ENCODE measurements at places on chromosomes 3 and 15. TPM values are rescaled to one million over a fixed set of nuclear protein-coding genes. Genes with fewer than 3 reads are reported as not detected.
A peak's percentile ranks its signal among the peaks of the same experiment; 100 is the strongest.

SLC9C1 gene
- 1.3 TPM for total RNA-seq

CCR1 gene
- total RNA-seq = 2.0 TPM

TM4SF4 gene
- not detected for total RNA-seq

GOLGA8K gene
- total RNA-seq = 0.80 TPM

WWTR1 gene
- 39.1 TPM for total RNA-seq

BCL6 gene
- 47.7 TPM for total RNA-seq

- no peak overlapping the region for H3K27ac ChIP-seq
- H3K27me3 ChIP-seq = no peaks in the 10 kb centered on the region
- H3K4me3 ChIP-seq = no peak overlapping the region
Observed at GRCh38 chr3:177410730-177411129, 213.4 kb upstream of the TBL1XR1 start.

DNA sequence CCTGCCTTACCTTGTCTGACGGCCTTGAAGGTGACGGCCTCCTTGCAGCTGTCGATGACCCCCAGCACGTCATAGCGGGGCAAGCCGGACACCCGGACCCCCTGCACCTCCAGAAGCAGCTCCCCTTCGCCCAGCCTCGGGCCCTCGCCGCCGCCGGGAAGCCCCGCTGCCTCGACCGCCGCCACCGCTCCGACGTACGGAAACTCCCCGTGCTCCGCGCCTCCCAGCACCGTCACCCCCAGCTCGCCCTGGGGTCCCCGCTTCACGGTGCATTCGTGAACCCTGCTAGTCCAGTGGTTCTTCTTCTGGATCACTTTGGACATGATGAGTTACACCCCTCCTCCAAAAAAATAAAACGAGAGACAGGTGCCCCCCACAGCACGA lies 740 bp downstream of the MAGI1 start:
- DNase-seq = peak; percentile 25
- peak overlapping the region; percentile 89 for H3K27ac ChIP-seq
- no peaks in the 10 kb centered on the region for H3K27me3 ChIP-seq
- peaks cover 53% of the 10 kb centered on the region for H3K4me1 ChIP-seq
- H3K4me3 ChIP-seq = peak overlapping the region; percentile 78

DNA sequence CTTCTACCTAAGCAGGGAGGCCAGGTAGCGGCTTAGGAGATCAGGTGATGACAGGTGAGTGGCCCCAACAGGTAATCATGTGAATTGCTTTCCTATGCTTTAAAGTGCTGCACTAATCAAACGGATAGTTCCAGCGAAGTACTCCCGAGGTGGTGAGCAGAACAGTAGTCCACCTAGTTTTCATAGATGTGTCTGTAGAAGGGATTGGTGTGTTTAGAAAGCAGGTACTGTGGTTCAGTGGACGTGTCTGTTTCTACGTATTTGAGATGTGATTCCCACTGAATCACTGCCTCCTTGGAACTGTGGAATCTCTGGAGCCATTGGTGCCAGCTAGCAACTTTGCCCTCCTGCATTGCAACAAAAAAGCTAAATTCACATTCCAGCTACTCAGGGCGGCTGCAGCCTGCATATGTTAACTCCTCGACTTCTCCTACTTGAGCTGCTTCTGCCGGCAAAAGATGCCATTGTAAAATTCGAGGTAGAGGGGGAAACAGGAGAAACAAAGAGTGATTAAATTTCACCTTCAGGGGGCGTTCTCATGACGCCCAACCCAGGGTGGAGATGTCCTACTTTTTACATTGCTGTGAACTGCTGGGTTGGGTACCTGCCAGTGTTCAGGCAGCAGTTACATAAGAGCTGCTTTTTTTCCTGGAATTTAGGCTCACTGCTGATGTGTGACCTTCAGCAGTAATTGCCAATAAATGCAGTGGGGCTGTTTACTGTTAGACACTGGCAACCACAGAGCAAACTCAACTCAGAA lies 227.3 kb downstream of the ITPR1 start:
- H3K36me3 ChIP-seq = peaks cover 2% of the 10 kb centered on the region
- H3K27ac ChIP-seq = peak overlapping the region; percentile 60
- H3K4me3 ChIP-seq = no peak overlapping the region
- H3K4me1 ChIP-seq = peaks cover 76% of the 10 kb centered on the region
- DNase-seq = peak; percentile 64

DNA sequence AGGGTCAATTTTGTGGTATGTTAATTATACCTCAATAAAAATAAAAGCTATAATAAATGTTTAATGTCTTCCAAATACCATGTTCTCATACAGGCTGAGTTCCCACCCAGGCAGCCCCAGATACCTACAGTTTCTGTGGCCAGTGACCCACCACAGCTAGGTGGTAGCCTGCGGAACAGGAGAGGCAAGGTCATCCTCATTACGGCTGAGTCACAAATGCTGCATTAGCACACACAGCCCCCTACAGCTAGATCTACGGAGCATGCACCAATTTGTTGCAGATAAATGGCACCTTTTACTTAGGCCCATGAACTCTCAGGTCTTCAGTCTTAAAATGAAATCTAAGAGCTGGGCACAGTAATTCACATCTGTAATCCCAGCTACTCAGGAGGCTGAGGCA lies 5.1 kb downstream of the SPATA12 start:
- H3K27ac ChIP-seq = no peak overlapping the region
- no peaks in the 10 kb centered on the region for H3K36me3 ChIP-seq
- H3K27me3 ChIP-seq = no peaks in the 10 kb centered on the region
- no peak for DNase-seq
- H3K4me1 ChIP-seq = peaks cover 32% of the 10 kb centered on the region
- no peak overlapping the region for H3K4me3 ChIP-seq

DNA sequence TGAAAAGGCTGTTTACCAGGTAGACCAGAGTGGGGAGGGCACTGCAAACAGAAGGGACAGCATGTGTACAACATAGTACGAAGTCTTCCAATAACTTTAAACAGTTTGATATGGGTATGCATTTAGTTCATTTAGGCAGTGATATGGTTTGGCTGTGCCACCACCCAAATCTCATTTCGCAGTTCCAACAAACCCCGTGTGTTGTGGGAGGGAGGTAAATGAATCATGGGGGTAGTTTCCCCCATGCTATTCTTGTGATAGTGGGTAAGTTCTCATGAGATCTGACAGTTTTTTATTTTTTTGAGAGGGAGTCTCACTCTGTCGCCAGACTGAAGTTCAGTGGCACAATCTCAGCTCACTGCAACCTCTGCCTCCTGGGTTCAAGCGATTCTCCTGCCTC lies 7.6 kb upstream of the RAMAC start:
- H3K27me3 ChIP-seq = no peaks in the 10 kb centered on the region
- no peaks in the 10 kb centered on the region for H3K36me3 ChIP-seq
- H3K4me3 ChIP-seq = no peak overlapping the region
- no peak for DNase-seq
- no peaks in the 10 kb centered on the region for H3K4me1 ChIP-seq
- H3K27ac ChIP-seq = no peak overlapping the region

DNA sequence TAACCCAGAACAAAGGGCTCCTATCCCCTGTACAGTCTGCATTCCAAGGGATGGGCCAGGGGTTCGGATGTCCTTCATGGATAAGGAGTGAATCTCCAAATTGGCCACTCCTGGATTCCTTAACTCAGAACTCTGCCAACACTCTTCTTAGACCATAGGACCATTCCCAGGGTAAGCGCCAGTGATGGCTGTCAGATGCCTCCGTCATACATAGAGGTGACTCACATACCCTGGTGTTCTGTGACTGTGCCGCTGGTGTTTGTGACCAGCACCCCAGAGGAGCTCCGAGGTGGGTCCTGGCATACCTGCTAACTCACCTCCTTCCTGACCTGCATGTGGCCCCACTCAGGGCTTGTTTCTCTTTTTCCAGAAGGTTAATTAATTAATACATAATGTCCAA lies 134.7 kb downstream of the KLF13 start:
- peaks cover 6% of the 10 kb centered on the region for H3K4me1 ChIP-seq
- no peak overlapping the region for H3K4me3 ChIP-seq
- DNase-seq = no peak
- no peak overlapping the region for H3K27ac ChIP-seq

DNA sequence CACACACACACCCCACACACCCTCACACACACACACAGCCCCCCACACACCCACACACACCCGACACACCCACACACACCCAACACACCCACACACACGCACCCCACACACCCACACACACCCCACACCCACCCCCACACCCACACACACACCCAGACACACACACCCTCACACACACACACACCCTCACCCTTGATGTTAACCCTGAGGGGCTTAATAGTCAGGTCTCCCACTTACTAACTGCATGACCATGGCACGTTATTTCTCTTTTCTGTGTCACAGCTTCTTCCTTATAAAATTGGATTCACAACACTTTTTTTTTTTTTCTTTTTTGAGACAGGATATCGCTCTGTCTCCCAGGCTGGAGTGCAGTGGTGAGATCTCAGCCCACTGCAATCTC lies 2.8 kb downstream of the GRM2 start:
- no peak overlapping the region for H3K4me3 ChIP-seq
- no peak overlapping the region for H3K27ac ChIP-seq
- no peaks in the 10 kb centered on the region for H3K27me3 ChIP-seq
- peaks cover 5% of the 10 kb centered on the region for H3K36me3 ChIP-seq
- no peak for DNase-seq

DNA sequence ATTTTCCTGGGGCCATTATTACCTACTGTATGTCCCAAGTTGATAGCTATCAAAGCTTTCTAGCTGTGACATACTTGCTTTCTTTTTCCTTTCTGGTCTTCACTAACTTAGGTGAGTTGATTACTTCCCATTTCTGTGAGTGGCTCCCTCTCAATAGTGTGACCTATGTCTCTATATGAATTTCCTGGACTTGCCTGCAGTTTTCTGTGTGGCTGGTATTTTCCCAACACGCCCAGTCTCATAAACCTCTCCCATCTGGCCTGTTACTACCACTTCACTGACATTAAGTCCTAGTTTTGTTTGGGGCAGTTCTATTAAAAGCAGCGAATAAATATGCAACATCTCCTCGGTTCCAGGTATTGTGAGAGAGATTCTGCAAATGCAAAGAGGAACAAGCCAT lies 671.2 kb downstream of the SI start:
- H3K27ac ChIP-seq = no peak overlapping the region
- H3K27me3 ChIP-seq = no peaks in the 10 kb centered on the region
- no peak for DNase-seq
- no peaks in the 10 kb centered on the region for H3K36me3 ChIP-seq
- no peak overlapping the region for H3K4me3 ChIP-seq
- H3K4me1 ChIP-seq = no peaks in the 10 kb centered on the region

GRCh38 chr3:105513886-105514285 lies 147.2 kb downstream of the ALCAM start:
- H3K27me3 ChIP-seq = no peaks in the 10 kb centered on the region
- H3K4me3 ChIP-seq = no peak overlapping the region
- H3K4me1 ChIP-seq = no peaks in the 10 kb centered on the region
- H3K36me3 ChIP-seq = no peaks in the 10 kb centered on the region

DNA sequence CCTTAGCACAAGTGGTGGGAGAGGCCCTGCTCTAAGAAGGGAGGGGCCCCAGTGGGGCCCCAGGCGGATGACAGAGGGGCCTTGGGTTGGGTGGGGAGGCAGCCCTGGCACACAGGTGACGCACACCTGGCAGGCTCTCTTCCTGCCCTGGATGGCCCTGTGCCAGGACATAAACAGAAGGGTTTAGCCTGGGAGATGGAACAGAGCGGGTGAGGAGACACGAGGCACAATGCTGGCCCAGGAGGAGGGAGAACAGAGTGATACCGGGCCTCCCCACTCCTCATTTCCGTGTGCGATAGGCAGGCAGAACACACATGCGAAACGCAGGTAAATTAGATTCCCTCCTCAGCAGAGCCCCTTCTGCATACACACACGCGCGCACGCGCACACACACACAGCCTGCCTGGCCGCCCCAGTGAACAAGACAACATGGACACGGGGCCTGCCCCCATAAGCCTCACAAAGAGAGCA lies 39.8 kb downstream of the IDH2 start:
- H3K4me3 ChIP-seq = no peak overlapping the region
- peak overlapping the region; percentile 87 for H3K27ac ChIP-seq
- DNase-seq = no peak
- H3K36me3 ChIP-seq = peaks cover 2% of the 10 kb centered on the region
- peaks cover 69% of the 10 kb centered on the region for H3K4me1 ChIP-seq
- H3K27me3 ChIP-seq = no peaks in the 10 kb centered on the region

DNA sequence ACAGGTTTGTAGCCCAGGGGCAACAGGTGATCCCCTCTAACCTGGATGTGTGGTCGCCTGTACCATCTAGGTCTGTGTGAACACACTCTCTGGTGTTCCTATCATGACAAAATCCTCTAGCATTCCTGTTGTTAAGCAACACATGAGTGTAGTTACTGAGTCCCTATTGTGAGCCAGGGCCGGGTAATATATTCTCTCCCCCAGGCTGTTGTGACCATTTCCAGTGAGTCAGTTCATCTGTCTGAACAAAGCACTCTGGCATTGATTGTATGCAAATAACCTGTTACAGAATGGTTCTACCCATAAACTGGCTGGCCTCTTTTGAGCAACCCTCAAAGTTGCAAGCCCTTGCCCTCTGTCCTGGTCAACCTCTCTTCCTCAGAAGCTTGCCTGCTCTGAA lies 2.6 kb upstream of the FLNB start:
- no peak overlapping the region for H3K4me3 ChIP-seq
- DNase-seq = no peak
- H3K27me3 ChIP-seq = no peaks in the 10 kb centered on the region
- peaks cover 30% of the 10 kb centered on the region for H3K4me1 ChIP-seq
- no peak overlapping the region for H3K27ac ChIP-seq
- no peaks in the 10 kb centered on the region for H3K36me3 ChIP-seq

- H3K4me3 ChIP-seq = no peak overlapping the region
- no peaks in the 10 kb centered on the region for H3K36me3 ChIP-seq
- no peaks in the 10 kb centered on the region for H3K27me3 ChIP-seq
- no peak overlapping the region for H3K27ac ChIP-seq
Observed at GRCh38 chr3:71088742-71089141, 494.8 kb downstream of the FOXP1 start.

- H3K4me1 ChIP-seq = peaks cover 29% of the 10 kb centered on the region
- H3K36me3 ChIP-seq = peaks cover 12% of the 10 kb centered on the region
Observed at GRCh38 chr15:77118882-77119321, 48.0 kb upstream of the TSPAN3 start.

DNA sequence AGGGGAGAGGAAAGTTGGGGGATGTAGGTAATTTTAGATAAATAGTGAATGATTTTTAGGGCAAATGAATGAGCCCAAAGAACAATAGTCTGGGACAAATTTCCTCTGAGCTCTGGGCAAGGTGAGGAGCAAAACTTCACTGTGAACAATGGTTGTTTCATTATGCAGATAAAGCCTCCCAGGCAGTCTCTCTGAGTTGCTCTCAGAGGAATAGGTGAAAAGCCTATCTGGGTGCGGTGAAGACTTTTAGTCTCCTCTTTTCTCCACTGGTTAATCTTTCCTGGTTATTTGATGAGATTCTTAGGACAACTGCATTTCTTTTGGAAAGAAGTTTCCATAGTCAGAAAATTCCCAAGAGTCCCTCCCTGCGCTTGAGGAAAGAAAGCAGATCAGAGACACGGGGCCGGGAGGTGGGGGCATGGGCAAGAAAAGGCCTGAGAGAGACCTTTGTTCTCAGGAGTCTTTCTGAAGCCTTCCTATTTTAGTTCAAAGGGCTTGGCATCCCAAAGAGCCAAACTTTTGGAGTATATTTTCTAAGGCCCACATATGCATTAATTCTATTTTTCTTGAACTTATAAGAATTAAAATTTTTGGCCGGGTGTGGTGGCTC lies 353.6 kb upstream of the SLCO3A1 start:
- DNase-seq = no peak
- H3K36me3 ChIP-seq = no peaks in the 10 kb centered on the region
- H3K4me3 ChIP-seq = no peak overlapping the region
- H3K27me3 ChIP-seq = peaks cover 10% of the 10 kb centered on the region
- H3K4me1 ChIP-seq = no peaks in the 10 kb centered on the region

Measured in left ventricle myocardium inferior (tissue), 1 donor.